ENCODE measurements at places on chromosomes 6 and 20.

GRCh38 chr6:137933696-137934095, 66.6 kb downstream of the TNFAIP3 start:
- no peak for DNase-seq

DNA sequence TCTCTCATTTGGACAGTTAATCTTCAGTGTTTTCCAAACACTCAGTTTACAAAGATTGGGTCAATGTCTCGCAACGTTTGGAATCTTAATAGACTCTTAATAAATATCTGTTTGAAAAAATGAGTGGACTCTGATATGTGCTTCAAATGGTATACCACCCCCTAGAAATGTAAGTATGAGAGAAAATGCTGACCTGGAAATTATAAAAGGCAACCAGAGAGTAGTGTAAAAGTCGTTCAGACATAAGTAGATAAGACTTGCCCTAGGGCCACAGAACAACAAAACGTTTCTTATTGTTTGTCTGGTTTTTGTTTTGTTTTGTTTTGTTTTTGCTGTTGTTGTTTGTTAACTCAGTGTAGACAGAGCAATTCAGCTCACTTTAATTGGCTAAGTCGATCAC, 97.4 kb upstream of the SPTLC3 start:
- no peak for DNase-seq

GRCh38 chr20:24211972-24212371, 223.4 kb upstream of the GGTLC1 start:
- DNase-seq, result no peak

DNA sequence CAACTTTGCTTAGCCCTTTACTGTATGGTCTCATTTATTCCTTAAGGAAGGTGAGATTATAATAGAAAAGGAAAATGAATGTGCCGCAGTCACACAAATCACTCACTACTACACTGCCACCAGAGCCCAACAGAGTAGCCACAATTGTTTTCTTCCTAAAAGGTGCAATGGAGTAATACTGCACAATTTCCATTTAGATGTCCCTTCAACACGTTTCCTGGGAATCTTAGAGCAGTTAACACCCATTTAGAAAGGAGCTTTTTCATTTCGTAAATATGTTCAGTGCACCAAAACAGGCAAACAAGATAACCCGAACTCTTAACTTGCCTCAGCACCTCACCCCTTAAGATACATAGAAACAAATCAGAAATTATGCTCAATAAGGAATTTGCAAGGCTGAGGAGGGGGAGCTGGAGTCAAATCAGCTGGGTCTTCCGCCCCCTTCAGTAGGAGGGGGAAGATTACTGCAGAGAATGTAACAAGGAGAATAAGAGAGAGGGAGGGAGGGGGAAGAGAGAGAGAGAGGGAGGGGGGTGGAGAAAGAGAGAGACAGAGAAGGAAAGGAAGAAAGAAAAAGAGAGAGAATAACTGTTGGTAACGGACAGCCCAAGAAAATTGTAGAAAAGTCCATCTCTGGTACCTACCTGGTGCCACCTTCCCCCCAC, 155.5 kb downstream of the BCAS1 start:
- peak; percentile 51 for DNase-seq

DNA sequence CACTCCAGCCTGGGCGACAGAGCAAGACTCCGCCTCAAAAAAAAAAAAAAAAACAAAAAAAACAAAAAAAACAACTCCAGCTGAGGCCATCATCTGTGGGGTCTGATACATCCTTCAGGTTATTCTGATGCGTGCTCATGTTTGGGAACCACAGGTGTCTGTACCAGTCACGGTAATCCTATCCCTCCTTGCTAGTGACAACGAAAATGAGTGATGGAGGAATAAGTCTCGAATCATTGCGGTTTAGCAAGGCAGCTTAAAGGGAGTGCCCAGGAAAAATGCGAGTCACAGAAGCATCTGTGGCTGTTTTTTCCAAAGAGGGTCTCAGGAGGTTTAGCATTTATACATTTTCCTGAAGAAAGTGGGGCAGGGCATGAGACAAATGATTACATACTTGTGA, 48.8 kb downstream of the MCUR1 start:
- no peak for DNase-seq

- no peak for DNase-seq
Observed at GRCh38 chr20:59648466-59649070, 44.2 kb downstream of the PHACTR3 start.

DNA sequence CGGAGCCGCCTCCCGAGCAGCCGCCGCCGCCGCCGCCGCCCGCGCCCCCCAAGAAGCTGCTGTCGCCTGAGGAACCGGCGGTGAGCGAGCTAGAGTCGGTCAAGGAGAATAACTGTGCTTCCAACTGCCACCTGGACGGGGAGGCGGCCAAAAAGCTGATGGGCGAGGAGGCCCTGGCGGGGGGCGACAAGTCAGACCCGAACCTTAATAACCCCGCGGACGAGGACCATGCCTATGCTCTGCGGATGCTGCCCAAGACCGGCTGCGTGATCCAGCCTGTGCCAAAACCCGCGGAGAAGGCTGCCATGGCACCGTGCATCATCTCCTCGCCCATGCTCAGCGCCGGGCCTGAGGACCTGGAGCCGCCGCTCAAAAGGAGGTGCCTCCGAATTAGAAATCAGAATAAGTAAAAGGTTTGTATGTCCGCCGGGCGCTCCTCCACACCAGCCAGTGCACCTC, 145.2 kb downstream of the SOBP start:
- no peak for DNase-seq

DNA sequence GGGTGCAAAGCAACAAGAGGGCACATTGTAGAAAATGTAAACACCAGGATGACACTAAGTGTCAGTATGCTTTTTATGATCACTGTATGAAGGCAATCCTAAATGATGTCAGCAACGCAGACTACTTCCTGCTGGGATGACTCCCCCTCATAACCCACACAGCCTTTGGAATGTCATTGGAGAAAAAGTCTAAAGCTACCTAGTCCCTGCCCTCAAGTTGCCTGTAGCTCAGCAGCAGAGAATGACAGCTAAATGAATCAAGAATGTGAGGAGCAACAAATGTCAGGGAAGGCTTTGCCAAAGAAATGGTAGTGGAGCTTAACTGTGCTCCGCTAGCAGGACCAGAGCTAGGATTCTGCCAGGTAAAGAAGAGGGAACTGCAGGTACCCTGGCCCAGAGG, 555.6 kb downstream of the CD83 start:
- no peak for DNase-seq

Data from KG1 (cell line).